ENCODE measurements at places on chromosomes 1 and 21.

DNA sequence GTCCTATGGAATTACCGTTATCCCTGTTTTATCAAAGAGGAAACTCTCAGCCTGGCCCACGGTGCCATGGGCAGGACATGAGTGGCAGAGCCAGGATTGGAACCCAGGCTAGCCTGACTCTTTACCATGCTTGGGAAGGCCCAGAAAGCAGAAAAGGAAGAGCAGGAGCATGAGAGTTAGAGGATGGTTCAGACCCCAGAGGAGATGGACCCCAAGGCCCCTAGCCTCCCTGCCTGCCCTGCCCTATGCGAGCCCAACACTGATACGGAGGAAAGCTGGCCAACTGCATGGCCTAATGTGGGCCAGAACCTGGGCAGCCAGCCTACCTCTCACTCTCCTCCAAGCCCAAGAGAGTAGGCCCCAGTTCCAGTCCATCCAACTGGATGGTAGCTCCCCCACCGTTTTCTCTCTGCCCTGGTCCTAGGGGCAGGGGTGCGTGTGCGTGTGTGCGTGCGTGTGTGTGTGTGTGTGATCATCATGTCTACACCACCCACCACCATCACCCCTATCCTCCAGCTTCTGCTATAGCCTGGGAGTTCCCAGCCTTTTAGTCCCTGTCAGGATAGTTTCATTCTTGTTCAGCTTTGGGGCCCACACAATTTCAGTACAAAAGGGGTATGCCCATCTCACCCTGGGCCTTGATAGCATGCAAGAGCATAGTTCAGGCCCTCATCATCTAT, 15.4 kb upstream of the MEX3A start:
- DNase-seq = no peak

DNA sequence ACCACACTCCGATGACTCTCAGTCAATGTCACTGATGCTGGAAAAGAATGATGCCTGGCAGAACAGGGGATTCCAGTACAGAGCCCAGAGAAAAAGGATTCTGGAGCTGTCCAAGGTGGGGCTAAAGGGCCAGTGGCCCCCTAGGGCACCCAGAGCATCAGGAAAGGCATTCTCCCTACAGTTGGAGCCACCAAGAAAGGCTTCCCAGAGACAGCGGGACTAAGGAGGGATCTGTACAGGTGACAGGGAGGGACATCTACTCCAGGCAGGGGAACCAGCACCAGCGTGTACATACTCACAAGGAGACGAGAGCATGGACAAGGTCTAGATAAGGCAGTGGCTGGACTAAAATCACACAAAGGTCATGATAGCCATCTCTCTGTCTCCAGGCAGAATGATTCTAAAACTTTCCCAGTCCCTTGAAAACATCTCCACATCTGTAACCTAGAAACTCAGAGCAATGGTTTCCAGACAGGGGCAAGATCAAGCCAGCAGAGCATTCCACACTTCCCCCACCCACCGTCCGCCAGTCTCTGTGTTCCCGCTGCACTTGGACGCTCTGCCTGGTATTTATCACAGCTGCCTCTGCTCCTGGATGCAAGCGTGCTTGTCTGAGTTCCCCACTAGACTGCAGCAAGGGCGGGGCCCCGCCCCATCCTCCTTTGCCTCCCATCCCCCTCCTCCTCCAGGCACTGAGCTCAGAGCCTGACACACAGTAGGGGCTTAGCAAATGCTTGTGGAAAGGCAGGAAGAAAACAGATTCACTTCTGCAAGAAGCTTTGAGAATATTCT, 111.6 kb upstream of the ZC3H12A start:
- DNase-seq = no peak

- DNase-seq = no peak
Measured at GRCh38 chr1:100474834-100475233, 63.1 kb upstream of the GPR88 start.

DNA sequence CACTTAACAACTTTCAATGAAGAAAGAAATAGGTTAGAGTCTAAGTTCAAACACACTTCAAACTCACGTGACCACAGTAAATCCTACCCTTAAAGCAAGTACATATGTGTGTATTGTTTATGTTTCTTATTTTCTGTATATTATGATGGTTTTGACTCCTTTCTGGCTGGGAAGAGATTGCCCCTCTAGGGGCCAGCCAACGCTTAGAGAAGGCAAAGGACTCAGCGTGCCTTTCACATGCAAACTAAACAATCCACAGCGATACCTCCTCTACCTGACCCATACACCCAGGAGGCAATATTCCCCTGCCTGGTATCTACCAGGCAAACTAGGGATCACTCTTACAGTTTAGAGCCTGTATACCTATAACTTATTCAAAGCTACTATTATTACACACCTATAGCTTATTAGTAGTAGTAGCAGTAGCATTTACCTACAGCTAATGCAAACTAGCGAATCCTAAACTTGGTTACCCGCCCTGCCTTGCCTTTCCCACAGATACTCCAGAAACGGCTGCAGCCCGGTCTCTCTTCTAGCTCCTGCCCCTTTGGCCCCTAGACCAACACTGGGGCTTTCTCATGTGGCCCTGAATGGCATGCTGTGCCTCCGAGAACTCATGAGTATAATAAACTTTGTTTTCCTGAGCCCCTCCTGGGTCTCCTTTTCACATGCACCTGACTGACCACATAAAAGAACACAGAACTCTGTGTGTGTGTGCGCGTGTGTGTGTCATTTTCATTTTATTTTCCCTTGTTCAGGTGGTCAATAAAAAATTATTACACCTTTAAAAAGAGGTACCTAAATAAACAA, 14.0 kb downstream of the NRIP1 start:
- DNase-seq = peak; percentile 35

DNA sequence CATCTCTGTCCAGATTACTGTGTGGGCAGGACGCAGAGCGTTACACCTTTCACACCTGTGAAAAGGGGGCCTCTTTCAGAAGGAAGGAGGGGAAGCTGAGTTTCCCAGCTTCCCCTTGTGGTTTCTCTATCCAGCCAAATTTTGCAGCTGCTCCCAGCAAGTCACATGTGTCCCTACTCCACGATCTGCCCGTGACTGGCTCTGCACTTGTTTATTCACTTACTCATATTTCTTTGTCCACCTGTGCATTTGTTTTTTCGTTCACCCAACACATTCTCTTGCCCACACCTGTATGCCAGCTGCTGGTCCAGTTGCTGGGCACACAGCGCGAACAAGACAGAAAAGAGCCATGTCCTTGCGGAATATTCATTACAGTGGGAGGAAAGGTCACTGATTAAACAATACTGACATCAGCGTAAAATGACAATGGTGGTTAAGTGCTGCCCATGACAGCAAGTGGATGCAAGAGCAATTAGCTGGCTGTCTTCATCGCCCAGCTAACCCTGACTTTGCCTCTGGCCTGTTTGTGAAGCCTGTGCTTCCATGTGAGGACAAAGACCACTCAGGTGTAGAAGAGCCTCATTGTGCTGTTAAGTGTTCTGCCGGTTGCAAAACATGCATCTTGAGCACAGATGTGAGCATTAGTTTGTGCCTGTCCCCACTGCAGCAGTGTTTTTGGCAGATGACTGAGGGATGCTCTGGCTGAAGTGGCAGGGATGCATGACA, 28.6 kb upstream of the NEK2 start:
- DNase-seq = peak; percentile 35

GRCh38 chr1:233359431-233359830, 31.9 kb downstream of the MAP3K21 start:
- DNase-seq = peak; percentile 32

DNA sequence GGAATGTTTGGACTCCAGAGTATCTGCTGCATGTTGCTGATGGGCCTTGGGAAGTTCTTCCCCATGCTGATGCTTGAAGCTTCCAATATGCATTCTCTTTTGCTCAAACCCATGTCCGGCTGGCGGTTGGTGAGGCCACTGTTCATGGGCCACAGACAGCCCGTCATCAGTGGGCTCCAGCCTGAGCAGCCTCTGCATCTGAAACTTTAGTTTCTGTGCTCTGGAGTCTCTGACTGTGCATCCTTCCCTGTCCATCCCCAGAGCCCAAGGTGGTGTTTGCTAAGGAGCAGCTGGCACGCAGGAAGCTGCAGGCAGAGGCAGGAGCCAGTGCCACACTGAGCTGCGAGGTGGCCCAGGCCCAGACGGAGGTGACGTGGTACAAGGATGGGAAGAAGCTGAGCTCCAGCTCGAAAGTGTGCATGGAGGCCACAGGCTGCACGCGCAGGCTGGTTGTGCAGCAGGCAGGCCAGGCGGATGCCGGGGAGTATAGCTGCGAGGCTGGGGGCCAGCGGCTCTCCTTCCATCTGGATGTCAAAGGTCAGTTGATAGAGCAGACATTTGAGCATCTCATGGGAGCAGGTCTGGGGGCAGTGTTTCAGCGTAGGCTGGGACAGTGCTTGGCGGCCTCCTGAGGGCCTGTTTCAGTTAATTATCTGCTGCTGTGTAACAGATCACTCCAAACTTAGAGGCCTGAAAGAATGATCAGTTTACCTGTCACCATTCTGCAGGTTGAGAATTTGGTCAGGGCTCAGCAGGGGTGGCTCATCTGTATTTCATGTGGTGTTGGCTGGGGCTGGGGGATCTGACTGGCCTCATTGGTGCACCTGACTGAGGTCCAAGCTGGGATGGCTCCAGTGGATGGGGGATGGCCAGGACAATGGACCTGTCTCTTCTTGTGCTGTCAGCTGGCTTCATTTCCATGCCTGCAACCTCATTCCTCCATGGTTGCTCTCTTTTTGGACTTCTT, 16.6 kb downstream of the OBSCN start:
- DNase-seq = no peak

GRCh38 chr1:200795156-200795555, 56.5 kb downstream of the CAMSAP2 start:
- DNase-seq = no peak

GRCh38 chr1:59814180-59814900, 409 bp upstream of the HOOK1 start:
- peak; percentile 98 for DNase-seq

- DNase-seq = no peak
Measured at GRCh38 chr1:106022312-106022902, 1034.1 kb upstream of the PRMT6 start.

GRCh38 chr1:230896779-230897178, 28.5 kb upstream of the C1orf198 start:
- no peak for DNase-seq

DNA sequence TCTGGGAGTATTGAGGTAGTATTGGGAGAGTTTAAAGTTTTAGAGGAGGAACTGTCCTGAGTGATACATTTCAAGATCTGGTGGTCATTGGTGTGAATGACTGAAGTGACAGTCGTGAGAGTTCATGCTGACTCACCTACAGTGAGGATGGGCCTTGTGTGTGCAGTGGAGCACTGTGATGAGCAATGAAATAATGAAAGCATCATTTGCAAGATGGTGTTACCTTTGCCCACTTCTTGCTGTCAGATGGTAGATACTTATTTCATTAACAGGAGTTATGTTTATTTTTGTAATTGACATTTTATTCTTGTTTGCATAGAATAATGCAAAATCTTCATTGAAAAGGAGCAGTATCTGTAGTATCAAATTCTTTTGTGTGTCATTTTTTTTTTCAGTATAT, 29.0 kb downstream of the POU2F1 start:
- DNase-seq = no peak

DNA sequence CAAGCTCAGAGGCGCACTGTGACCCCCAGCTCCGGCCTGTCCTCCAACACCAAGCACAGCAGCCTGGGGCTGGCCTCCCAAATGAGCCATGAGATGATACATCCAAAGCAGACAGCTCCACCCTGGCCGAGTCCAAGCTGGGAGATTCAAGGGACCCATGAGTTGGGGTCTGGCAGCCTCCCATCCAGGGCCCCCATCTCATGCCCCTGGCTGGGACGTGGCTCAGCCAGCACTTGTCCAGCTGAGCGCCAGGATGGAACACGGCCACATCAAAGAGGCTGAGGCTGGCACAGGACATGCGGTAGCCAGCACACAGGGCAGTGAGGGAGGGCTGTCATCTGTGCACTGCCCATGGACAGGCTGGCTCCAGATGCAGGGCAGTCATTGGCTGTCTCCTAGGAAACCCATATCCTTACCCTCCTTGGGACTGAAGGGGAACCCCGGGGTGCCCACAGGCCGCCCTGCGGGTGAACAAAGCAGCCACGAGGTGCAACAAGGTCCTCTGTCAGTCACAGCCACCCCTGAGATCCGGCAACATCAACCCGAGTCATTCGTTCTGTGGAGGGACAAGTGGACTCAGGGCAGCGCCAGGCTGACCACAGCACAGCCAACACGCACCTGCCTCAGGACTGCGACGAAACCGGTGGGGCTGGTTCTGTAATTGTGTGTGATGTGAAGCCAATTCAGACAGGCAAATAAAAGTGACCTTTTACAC, 29.1 kb downstream of the SLC19A1 start:
- no peak for DNase-seq

GRCh38 chr1:39262802-39263201, 58.3 kb downstream of the MACF1 start:
- DNase-seq = no peak

DNA sequence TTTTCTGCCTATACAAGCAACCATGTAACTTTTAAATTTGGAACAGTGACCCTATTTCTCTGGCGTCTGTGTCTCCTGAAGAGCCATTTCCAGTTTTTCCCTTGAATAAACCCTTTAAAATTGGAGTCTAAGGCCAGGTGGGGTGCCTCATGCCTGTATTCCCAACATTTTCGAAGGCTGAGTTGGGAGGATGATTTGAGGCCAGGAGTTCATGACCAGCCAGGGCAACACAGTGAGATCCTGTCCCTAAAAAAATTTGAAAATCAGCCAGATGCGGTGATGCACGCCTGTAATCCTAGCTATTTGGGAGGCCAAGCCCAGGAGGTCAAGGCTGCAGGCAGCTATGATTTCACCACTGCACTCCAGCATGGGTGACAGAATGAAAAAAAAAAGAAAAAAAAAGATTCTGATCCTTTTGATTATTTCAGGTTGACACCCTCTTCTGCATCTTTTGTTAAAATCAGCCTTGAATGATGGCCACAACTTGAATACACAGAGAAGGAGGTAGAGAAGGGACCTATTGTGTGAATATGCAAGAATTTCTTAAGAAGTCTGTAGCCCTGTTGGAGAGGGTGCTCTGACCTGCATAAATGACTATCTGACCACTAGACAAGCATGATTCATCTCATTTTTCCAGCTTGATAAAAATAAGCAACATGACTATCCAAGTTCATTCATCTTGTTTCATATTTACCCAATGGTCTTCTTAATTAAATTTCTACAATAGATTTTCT, 40.2 kb upstream of the PARP1 start:
- DNase-seq = no peak

DNA sequence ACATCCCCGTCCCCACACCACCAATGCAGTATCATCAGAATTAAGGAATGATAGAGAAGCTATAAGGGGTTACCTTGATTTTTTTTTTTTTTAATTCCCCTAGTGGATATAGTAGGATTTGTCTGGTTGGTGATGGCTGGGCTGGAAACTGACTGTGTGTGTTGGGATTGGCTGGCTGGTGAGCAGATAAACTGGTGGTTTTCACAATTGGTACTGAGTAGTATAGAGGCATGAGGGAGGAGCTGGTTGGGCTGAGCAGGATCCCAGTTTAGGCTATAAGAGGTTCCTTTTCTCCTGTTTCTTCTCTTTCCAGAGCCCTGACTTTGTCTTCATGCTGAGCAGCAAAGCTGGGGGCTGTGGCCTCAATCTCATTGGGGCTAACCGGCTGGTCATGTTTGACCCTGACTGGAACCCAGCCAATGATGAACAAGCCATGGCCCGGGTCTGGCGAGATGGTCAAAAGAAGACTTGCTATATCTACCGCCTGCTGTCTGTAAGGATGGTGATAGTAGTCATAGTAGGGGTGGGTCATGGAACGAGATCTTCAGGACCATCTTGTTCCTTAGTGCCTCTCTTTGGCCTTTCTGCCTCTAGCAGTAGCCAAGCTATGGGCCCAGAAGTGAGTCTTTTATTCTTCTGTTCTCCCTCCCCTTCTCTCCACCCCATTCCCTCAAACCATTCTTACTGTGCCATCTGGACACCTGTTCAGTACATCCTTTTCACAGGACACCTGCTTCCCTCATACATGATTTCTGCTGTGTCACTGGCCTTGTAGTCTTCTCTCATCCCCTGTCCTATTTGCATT, 26.9 kb downstream of the RAD54L start:
- no peak for DNase-seq

Data from NCI-H526 (cell line).